Activated T-helper 9 cell treated with anti-CD3 and anti-CD28 coated beads, Interleukin-2, amount 50 U/mL, for 16 hours (primary cell): ENCODE measurements at places on chromosomes 12 and 14.
A peak's percentile ranks its signal among the peaks of the same experiment; 100 is the strongest.

DNA sequence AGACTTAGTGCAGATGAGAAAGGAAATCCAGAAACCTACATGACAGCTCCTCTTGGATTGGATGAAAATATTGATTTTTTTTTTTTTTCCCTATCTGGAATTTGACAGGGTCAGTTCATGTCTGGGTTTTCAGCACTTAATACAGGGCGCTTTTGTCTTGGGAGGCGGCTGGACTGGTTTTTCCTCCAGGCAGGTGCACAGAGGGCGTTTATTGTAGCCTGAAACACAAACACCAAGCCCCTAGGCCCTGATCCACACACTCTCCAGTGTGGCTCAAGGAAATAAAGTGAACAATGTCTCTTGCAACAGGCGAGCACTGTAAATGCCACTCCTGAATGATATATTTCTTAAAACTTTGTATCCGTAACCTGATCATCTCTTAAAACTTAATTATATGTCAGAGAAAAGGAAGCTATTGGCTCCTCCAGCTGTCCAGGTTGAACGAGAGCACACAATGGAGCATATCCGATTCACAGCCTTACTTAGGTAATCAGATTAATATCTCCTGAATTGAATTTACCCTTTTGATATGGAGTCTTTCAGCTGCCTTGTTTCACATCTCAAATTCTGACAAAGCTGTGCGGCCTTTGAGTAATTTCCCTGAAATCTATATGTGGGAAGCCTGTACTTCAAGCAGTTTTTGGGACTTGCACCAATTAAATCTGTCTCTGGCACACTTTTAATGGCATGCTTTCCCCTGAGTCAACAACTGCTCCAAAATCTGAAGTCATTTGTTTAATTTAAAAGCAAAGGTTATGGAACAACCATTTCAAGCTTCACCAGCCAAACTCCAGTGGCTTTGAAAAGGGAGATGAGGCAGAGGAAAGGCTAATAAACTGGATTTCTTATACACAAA is 485.7 kb downstream of the ZFP36L1 start:
- no peak for DNase-seq

- no peak for DNase-seq
Observed at GRCh38 chr12:121762269-121762668, 31.2 kb downstream of the RHOF start.

DNA sequence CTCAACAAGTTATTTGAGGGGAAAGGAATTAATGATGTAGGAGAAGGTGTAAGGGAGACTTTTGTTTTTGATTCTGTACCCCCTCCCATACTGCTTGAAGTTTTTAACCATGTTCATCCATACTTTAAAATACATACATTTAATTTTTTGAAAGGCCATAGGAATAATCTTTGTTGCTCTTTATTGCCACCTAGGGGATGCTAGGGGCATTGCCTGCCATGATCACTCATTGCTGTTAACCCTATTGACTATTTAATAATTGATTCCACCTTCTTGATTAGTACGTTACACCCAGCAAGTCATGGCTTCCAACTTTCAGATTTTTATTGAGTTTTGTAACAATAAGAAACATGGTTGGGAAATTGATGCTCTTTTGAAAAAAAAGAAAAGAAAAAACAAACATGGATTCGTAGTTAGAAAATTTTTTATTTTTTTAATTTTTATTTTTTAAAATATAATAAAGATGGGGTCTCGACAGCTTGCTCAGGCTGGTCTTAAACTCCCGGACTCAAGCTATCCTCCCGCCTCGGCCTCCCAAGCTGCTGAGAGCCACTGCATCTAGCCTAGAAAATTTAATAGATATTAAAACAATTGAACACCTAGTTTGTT is 8.5 kb upstream of the PRKAB1 start:
- DNase-seq = no peak

GRCh38 chr12:89176676-89177075 is 175.6 kb downstream of the DUSP6 start:
- no peak for DNase-seq

GRCh38 chr12:13258717-13259119 is 62.2 kb downstream of the EMP1 start:
- no peak for DNase-seq

GRCh38 chr12:55001198-55001868 is 16.8 kb upstream of the TESPA1 start:
- DNase-seq = no peak

DNA sequence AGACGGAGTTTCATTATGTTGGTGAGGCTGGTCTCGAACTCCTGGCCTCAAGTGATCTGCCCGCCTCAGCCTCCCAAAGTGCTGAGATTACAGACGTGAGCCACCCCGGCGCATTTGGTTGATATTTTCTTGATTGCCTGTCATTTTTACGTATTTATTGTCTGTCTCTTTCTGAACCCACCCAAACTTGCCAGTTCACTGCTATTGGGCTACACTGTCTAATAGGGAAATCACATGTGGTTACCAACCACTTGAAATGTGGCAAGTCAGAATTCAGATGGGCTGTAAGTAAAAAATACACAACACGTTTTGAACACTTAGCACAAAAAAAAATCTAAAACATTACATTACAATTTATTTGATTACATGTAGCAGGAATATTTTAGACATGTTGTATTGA is 2.1 kb downstream of the WSB2 start:
- DNase-seq = no peak

GRCh38 chr12:49909826-49910225 is 6.1 kb upstream of the FAIM2 start:
- DNase-seq = no peak

GRCh38 chr12:26441434-26441833 is 246.1 kb downstream of the SSPN start:
- DNase-seq = no peak

GRCh38 chr14:97848317-97848980 is 1051.3 kb downstream of the VRK1 start:
- no peak for DNase-seq

GRCh38 chr12:46459111-46459510 is 86.5 kb upstream of the SLC38A2 start:
- no peak for DNase-seq

- DNase-seq = no peak
Observed at GRCh38 chr12:90366286-90366685, 588.7 kb downstream of the CCER1 start.

GRCh38 chr12:116213014-116213413 is 64.5 kb downstream of the MED13L start:
- no peak for DNase-seq

- no peak for DNase-seq
Observed at GRCh38 chr12:52436000-52436827, 2.0 kb upstream of the KRT75 start.

DNA sequence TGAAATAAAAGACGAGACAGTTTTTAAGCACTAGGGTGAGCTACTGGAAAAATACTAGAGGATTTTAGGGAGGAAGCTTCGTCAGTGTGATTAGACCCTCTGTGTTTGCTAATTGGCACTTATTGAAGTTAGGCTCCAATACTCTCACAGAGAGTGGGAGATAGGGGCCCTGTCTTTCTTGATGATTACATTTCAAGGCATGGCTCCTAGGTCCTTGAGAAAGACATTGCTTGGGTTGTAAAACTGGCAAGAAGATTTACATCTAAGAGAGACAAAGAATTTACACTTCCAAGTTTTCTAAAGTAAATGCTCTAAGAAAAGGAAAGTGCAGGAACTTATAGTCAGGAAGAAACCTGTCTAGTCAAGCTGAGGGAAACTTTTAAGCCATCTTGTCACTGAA is 183.2 kb downstream of the C12orf50 start:
- DNase-seq = no peak

GRCh38 chr12:107955966-107956643 is 173.0 kb upstream of the WSCD2 start:
- DNase-seq = no peak

DNA sequence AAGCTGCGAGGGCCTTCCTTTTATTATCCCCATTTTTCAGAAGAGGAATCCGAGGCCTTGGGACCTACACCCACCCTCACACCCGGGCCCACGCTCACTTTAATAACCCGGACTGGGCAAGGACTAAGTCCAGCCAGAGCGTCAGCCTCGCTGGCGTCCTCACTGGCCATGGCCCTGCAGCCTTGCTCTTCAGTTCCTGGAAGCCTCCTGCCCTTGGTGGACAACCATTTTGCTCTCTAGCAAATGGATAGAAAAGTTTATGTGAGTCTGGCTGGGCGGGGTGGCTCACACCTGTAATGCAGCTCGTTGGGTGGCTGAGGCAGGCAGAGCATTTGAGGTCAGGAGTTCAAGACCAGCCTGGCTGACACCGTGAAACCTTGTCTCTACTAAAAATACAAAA is 9.8 kb downstream of the RTL1 start:
- DNase-seq = no peak

- no peak for DNase-seq
Observed at GRCh38 chr12:93178154-93178878, 199.4 kb upstream of the NUDT4 start.

- no peak for DNase-seq
Observed at GRCh38 chr12:14618983-14619382, 51.3 kb upstream of the PLBD1 start.

DNA sequence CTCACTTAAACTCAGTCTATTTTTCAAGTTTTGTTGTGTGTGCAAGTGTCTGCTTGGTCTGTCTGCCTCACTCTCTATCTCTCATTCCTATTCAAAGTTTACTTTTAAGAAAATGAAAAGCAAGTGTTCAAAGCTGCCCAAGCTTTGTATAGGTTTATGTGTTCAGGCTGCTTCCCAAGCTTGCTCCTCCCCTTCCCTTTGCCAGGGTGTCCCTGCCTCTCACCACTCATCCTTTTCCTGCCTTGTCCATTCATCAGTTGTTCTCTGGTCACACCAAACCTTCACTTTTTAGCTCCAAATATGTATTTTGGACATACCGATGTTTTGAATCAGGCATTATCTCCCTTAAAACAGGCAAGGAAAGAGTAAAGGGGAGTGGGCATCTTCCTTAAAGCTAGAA is 41.3 kb downstream of the STK38L start:
- no peak for DNase-seq

DNA sequence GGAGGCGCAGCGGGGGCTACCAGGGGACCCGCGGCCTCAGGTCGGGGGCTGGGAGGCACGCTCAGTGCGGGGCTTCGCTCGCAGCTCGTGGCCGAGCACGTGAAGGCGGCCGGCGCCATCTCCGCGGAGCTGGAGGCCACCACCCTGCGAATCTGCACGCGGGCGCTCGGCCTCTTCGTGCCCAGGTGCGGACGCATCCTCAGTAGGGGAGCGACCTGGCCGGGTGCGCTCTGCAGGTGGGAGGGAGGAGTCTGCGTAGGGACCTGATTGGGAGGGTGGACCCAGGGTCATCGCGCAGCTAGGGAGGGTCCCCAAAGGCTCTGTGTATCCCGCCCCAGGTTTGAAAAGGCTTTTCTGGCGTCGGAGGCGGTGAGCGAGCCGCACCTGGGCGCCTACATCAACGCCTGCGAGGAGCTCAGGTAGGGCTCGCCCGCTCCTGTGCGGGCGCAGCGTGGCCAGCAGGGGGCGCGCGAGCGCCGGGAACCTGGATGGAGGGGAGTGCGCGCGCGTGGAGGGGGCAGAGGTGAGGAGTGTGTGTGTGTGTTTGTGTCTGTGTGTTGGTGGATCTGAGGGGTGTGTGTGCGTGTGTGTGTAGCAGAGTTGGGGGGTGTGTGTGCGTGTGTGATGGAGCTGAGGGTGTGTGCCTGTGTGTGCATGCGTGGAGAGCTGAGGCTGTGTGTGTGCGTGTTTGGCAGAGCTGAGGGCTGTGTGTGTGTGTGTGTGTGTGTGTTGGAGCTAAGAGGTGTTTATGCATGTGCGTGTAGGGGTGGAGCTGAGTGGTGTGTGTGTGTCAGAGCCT is 10.3 kb downstream of the EXOC3L4 start:
- DNase-seq = peak; percentile 65

- peak; percentile 92 for DNase-seq
Observed at GRCh38 chr14:100375963-100376735, 53.0 kb downstream of the SLC25A47 start.

DNA sequence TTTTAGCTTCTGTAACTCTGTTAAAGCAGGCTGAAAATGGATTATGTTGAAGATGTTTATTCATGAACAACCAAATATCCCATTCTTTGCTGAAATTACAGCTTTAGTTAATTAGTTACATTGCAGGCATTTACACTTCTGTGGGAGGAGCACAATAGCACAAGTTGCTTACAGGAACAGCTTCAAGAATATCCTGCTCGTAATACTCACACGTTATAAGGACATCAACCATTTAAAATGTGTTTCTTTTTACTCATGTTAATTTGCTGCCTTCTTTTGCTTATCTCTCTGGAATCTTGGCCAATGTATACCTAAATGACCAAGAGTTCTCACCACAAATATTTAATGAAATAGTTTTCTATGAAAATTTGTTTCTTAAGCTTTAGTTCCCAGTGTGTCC is 305.2 kb upstream of the SYT1 start:
- DNase-seq = no peak

GRCh38 chr12:6869049-6870021 is 2.0 kb downstream of the TPI1 start:
- DNase-seq = peak; percentile 73

DNA sequence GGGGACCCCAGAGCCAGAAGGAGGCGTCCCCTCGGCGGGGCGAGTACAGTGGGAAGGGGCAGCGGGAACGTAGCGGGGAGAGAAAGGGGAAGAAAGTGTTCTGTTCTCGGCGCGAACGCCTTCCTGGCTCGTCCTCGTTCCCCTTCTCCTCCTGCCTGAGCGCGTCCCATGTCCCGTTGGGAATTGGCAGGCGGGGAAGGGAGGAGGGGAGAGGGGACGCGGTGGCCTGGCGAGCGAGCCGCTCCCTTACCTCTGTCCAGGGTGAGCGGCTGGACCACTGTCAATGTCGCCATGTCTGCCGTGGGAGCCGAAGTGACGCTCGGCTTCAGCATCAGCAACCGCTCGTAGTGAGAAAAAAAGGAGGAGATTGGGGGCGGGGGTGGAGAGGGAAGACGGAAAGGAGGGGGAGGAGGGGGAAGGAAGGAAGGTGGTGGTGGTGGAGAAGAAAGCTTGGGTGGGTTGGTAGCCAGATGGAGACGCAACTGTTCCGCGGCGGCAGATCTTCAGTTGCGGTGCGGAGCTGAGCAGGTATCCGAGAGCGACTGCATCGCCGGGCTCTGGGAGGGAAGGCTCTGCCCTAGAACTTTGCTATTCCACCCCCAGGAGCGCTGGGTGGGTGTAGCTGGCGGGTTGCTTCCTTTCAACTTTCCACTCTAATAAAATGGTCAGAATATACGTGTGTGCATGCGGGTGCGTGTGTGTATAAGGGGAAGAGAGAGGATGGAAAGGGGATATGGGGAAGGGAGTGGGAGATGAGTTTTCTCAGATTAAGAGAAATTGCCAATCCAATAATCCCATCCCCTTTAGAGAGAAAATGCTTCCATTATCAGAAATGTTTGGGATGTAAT is at the start of gene LIN7A:
Gene LIN7A, minus strand, starts transcription at position 544 of the 848 bp plus-strand sequence. Its CDS starts 212 bp downstream, at position 332.
- no peak for DNase-seq

DNA sequence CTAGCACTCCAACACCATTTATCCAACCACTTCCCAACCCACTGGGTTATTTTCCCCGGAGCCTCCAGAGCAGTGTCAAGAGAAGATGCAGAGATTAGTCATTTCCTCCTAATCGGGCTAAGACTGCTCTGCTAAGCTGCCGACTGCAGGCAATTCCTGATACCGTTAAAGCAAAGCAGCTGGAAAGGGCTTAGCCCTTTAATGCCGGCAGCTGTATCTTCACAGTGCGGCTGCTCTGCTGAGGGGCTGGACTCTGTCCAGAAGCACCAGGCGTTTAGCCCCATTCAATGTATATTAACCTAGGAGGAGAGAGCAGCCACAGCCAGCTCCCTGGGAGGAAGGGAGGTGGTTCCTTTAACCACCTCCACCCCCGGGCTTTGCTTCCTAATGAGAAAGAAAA is 11.1 kb downstream of the AQP6 start:
- DNase-seq = no peak
